MV-4-11 (cell line): ENCODE measurements at places on chromosomes 6 and 20.

GRCh38 chr6:20800229-20800628 lies 266.0 kb downstream of the CDKAL1 start:
- DNase-seq = no peak

GRCh38 chr6:21227486-21227885 lies 366.1 kb upstream of the SOX4 start:
- no peak for DNase-seq

- no peak for DNase-seq
Measured at GRCh38 chr6:84511929-84512328, 252.5 kb downstream of the TBX18 start.

DNA sequence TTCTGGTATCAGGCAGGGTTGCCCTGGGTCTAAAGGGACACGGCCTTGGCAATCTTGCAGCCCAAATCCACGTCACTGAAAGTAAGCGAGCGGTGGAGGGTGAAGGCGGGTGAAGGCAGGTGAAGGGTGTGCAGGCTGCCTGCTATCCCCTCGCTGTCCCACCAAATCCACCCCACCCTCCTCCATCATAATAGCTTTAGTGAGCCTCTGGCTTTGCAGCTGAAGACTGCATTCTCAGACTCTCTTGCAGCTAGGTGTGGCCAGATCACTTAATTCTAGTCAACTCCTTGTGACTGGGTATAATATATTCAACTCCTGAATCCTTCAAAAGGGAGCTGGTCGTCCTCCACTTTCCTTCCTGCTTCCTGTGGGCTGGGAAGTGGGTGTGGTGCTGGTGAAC lies 126.7 kb upstream of the TRAF3IP2 start:
- DNase-seq = no peak

GRCh38 chr20:13858439-13858838 lies 73.6 kb downstream of the NDUFAF5 start:
- DNase-seq = no peak

DNA sequence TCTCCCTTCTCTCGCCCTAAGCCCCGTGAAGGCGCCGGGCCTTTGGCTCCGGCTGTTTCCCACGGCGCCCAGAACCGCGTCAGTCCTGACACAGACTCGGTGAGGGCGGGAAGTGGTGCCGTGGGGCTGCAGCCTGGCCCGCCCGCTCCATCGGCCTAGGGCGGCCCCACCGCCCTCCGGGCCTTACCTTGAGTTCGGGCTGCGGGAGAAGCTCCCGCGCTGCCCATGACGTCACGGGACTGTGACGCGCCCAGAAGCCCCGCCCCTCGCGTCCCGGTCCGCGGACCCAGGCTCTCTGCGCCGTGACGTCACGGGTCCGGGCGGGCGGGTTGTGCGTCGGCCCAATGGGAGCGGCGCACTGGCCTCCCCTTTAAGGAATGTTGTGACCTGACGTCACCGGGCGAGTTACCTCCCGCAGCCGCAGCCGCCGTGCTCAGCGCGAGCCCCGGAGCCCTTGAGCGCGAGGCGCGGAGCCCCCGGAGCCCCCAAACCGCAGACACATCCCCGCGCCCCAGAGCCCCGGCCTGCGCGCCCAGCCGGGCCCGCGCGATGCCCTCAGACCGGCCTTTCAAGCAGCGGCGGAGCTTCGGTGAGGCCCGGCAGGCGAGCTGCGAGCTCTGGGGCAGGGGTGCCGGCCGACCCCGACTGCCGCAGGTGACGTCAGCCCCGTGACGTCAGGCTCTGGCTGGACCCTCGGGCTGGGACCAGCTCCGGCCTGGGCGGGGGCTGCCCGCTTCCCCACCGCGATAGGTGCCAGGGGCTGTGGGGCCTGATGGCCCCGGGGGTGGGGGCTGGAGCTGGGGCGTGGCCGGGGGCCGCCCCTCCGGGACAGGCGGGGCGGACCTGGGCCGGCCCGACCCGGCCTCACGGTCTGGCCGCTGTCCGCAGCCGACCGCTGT lies at the start of gene MAP1LC3A:
TSS of gene MAP1LC3A (plus strand) at position 399 of the 899 bp plus-strand sequence. CDS start at position 550, 151 bp downstream.
- peak; percentile 78 for DNase-seq

- DNase-seq = no peak
Measured at GRCh38 chr6:168439794-168440450, 1.1 kb upstream of the SMOC2 start.

DNA sequence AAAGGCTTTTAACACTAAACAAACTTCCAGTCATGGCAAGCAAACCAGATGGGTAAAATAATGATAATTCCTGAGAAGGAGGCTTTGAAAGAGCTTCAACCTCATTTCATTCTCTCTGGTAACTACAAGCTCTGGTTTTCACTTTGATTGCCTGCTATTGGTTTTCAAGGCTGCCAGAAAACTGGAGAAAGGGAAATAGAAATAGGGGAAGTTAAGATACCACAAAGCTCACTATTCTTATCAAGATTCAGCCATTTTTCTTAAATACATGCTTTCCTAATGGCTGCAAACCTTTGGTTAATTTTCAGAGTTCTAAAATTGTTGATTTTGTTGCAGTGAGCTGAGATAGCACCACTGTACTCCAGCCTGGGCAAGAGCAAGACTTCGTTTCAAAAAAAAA lies 42.5 kb upstream of the NELFCD start:
- peak; percentile 79 for DNase-seq

DNA sequence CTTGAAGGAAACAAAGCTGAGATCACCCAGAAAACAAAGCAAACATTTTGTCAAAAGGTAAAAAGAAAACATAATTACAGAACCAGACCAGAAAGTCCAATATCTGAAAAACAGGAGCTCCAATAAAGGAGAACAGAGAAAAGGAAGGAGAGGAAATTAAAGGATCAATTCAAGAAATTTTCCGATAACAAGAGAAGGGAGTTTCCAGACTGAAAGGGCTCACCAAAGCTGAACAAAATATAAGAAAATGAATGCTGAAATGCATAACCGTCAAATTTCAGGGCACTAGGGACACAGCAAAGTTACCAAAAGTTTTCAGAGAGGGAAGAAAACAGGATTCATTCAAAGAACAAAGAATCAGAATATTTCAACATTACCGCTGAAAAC lies 23.9 kb downstream of the ILRUN start:
- no peak for DNase-seq

GRCh38 chr6:105357165-105357564 lies 45.7 kb downstream of the PREP start:
- no peak for DNase-seq

DNA sequence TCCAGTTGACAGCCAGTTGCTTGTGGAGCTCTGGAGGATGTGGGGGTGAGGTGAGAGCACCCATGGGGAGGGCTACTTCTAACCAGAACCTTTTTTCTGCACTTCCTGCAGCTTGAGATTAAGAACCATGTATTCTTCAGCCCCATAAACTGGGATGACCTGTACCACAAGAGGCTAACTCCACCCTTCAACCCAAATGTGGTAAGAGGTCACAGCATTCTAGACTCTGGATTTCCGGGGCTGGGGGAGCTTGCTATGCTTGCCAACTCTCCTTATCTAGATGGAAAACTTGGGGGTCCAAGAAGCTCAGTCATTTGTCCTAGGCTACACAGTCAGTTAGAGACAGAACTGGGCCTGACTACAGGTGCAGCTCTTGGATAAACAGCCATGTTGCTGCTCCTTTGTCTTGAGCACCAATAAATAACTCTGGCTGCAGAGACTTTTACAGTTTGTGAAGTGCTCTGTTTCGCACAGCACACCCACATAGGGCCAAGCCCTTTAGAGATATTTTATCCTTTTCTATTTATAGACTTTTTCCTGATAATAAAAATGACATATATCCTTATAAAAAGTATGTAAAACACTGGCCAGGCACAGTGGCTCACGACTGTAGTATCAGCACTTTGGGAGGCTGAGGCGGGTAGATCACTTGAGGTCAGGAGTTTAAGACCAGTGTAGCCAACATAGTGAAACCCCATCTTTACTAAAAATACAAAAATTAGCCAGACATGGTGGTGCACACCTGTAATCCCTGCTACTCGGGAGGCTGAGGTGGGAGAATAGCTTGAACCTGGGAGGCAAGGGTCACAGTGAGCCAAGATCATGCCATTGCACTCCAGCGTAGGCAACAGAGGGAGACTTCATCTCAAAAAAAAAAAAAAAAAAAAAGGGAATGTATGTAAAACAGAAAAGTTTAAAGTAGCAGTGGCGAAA lies 10.6 kb upstream of the IFT52 start:
- peak; percentile 77 for DNase-seq

DNA sequence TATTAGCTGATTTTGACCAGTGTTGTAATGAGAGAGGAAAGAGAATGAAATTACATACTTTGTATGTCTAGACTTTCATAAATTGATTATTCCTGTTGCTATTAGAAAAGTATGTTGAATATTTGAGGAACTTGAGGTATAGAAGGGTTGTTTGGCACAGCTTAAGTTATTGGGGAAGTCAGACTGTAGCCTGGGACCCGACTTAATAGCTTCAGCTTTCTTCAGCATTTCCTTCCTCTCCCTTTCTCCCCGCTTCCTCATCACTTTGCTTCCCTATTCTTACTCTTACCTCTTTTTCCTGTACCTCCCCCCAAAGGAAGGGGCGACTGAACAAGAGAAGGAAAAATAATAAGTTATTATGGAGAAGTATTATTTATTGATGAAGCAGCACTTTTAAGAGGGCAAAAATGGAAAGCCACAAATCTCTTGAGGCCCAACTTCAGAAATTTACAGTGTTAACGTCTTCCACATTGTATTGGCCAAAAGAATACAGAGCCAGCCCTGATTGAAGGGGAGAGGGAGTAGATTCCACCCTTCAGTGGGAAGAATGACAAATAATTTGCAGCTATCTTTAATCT lies 7.4 kb downstream of the SENP6 start:
- DNase-seq = peak; percentile 83
